Occipital lobe (tissue), 3 donors: ENCODE measurements at places on chromosomes 12 and 14. TPM values are rescaled to one million over a fixed set of nuclear protein-coding genes. Genes with fewer than 3 reads are reported as not detected.

- peak; percentile 58 for DNase-seq
These were observed 24.3 kb upstream of the PLEKHD1 start for GRCh38 chr14:69460093-69460701.

- no peak for DNase-seq
These were observed 3.8 kb downstream of the COPZ1 start for GRCh38 chr12:54328595-54329337.

- DNase-seq: no peak
These were observed 98.3 kb upstream of the AMIGO2 start for GRCh38 chr12:47178014-47178413.

GRCh38 chr12:92605621-92606170, 97.1 kb upstream of the PLEKHG7 start:
- DNase-seq: no peak

- no peak for DNase-seq
These were observed 48.6 kb upstream of the PPM1H start for GRCh38 chr12:62983594-62983993.

GRCh38 chr12:113222730-113223531, 1.7 kb downstream of the TPCN1 start:
- DNase-seq: no peak

DNA sequence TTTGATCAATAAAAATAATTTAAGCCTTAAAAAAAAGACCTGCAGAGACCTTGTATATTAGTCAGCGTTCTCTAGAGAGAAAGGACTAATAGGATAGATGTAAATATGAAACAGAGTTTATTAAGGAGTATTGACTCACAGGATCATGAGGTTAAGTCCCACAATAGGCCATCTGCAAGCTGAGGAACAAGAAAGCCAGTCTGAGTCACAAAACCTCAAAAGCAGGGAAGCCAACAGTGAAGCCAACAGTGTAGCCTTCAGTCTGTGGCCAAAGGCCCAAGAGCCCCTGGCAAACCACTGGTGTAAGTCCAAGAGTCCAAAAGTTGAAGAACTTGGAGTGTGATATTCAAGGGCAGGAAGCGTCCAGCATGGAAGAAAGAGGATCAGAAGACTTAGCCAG, 66.3 kb downstream of the TBX5 start:
- no peak for DNase-seq

DNA sequence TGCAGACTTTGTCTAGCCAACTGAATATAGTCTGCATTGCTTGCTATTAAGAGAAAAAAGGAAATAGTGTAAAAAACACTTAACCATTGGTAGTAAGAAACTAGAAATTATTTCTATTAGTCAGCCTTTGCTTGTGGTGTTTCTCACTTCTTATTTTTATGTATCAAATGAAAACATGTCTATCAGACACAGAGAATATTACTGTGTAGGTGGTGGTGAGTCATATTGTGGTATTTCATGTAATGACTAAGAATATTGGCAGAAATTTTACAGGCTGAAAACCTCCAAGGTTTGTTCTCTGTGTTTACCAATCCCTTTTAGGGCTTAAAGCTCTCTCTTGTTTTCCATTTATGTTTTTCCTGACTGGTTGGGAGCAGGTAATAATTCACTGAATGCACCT, 87.2 kb downstream of the DAAM1 start:
- no peak for DNase-seq

DNA sequence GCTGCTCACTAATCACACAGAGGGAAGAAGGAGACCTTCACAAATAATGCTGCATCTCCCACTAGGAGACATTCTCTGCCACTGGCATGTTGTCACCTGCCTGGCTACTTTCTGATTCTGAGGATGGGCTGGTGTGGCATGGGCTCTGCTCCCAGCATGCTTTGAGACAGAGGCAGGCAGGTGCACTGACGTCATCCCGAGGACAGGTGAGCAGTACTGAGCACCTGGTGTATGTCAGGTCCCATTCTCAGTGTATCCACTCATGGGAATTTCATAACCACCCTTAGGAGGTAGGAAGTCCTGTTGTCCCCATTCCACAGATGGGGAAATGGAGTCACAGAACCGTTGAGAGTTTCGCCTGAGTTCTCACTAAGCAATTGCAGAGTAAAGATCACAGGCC, 597.9 kb downstream of the VRK1 start:
- no peak for DNase-seq

DNA sequence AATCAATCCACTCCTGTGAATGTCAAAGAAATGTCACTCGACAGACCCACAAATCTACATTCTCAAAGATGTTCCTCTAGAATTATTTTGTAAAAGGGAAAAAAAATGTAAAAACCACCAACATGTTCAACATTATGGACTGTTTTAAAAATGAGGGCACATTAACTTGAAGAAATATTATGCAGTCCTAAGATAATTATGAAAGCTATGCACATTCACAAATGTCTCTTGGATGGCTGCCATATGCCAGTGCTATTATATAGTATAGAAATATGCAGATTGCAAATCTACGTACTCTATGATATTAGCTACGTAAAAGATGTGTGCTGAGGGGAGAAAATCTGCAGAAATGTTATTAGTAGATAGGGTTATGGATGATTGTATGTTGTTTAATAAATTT, 334.2 kb downstream of the BMP4 start:
- DNase-seq: no peak

DNA sequence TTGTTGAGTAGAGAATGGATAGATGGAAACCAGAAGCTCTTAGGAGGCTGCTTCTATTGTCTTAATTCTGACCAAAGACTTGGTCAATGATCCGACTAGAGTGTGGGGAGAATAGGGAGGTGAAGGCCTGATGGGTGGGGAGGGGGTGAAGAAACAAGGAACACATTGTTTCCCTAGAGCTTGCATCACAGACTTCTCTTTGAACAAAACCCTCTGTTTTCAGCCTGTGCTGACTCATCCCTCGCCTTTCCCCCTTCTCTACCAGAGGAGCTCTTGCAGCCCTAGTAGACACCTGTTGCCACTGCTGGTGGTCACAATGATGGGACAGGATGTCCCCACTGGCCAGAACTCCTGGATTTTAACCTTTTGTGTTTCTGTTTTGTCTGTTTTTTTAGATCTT, 46.8 kb upstream of the CISTR start:
- peak; percentile 56 for DNase-seq

DNA sequence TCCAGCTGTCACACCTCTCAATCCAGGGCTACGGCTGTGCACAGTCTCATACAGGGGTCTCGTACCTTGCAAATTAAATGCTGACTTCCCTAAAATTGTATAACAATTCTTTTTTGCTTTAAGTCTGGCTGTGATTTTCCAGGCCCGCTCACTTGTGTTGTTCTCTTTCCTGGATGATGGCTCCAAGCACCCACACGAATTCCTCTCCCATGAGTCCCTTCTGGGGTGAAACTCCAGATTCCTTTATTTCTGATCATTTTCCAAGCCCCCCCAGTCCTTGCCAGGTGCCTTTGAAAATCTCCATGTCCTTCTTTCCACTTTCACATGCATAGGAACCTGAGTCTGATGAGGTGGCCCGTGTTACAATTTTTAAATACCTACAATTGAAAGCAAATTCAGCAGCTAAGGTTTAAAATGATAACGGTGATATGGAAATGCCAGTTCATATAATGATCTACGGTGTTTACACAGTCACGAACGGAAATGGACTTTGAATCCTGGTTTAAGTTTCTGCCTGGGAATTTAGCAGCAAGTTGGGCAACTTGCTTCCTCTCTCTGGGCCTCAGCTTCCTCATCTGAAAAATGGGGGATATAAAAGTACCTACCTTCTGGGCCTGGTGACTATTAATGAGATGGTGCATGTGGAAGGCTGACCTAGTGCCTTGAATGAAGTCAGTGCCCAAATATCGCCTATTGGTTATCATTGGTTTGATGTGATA, 85.5 kb downstream of the STAB2 start:
- DNase-seq: no peak

- no peak for DNase-seq
These were observed 21.0 kb downstream of the SLC25A29 start for GRCh38 chr14:100285021-100285912.

DNA sequence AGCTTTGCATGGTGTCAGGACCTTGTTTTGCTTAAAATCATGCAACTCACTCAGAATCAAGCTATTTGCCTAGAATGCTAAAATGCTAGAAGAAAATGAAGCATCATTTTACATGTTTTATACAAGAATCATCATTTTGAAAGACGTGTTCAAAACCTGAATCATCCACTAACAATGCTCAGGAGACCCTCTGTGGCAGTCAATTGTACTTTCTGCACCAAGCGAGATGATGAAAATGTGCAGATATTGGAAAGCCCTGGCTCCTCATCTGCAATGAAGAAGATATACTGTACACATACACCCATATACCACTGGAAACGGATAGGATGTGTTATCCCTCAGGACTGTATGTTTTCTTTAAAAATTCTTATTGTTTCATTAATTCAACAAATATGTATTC, 92.7 kb downstream of the DYRK2 start:
- DNase-seq: no peak

DNA sequence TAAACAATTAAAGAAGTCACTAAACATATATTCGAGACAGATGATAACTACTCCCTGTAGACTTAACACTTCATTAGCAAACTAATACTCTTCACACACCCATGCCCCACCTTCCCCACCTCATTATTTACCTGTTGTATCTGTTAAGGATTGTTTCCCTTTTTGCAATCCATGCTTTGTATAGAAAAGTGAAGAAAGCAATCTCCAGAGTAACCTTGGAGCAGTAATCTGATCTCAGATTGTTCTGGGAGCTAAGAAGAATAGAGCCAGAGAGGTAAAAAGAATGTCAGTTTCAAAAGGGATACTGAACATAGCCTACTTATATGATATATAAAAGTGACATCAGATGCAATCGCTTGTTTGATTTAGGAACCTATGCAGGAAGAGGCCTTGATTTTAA, 37.4 kb downstream of the PLEKHA5 start:
- DNase-seq: no peak

GRCh38 chr14:67863223-67863622, 43.6 kb downstream of the RAD51B start:
- DNase-seq: no peak

DNA sequence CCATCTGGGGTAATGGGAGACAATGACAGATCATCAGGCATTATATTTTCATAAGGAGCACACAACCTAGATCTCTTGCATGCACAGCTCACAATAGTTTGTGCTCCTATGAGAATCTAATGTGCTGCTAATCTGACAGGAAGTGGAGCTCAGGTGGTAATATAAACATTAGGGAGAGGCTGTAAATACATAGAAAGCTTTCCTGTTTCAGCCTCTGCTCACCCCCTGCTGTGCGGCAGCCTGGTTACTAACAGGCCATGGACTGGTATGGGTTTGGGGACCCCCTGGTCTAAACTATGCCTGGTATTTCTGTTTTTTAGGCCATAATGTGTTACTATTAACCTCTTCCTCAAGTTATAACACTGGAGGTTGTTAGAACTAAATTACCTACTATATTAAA, 1373.7 kb downstream of the LRFN5 start:
- DNase-seq: no peak

DNA sequence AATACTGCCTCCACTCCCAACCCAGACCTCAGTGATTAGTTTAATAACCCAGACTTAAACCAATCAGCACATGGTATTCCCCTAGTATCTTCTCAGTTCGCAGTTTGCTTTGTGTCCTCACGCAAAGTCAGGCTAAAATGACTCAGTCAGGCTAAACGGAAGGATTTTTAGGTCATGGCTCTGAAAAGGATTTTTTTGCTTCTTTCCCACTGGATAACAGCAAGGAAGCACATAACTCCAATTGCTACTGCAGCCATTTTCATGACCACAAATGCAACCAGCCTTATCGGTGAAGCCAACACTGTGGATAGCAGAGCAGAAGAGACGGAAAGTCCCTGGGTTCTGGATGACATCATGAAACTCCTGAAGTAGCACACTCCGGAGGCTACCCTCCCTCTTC, 67.7 kb downstream of the ZC3H14 start:
- no peak for DNase-seq

GRCh38 chr12:108614041-108614440, 16.2 kb upstream of the TMEM119 start:
- DNase-seq: no peak

DNA sequence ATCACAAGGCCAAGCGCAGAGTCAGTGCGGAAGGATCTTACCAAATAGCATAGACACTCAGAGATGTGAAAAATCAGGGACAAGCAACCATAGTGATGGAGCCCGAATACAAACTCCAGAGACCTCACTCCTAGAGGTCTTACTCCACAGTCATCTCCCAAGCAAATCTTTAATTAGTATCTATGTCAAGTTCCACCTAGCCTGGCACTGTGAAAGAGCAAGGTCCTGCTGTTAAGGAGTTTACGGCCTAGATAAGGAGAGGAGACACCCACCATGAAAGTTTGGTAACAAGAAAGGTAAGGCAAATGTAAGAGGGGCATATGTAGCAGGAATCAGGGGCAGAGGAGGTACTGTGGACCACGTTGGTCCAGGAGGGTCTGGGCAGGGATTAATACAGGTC, 7.4 kb upstream of the PLEKHG6 start:
- DNase-seq: no peak

- no peak for DNase-seq
These were observed 121.7 kb upstream of the FUT8 start for GRCh38 chr14:65290830-65291229.

GRCh38 chr14:61326146-61326545, 4.8 kb downstream of the PRKCH start:
- DNase-seq: no peak

GRCh38 chr12:123089631-123090353, 61.1 kb downstream of the PITPNM2 start:
- no peak for DNase-seq

- peak; percentile 60 for DNase-seq
These were observed 192.6 kb upstream of the BCL2L14 start for GRCh38 chr12:11877869-11878780.

DNA sequence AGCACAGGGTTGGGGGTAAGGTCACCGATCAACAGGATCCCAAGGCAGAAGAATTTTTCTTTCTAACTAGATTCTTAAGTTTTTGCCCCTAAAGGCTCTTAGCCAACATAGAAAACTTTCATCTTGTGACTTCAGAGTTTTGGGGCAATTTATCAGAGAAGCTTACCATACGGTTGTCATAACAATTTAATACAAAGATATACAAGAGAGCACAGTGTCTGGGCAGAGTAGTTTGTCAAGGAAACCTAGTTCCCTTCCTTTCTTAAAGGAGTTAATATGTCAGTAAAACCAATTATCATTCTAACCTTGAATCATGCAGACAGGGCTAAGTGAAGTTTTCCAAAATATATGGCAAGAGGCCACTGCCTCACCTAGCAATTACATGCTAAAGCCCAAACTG, 18.4 kb downstream of the NR2C1 start:
- no peak for DNase-seq

Gene TMEM119
- 2.2 TPM for total RNA-seq

Gene C3AR1
- total RNA-seq: 3.1 TPM

Gene NINJ2
- 0.31 TPM for total RNA-seq

Gene AKAP5
- total RNA-seq: 31.7 TPM

Gene KCNJ8
- 5.9 TPM for total RNA-seq

Gene ASIC1
- total RNA-seq: 16.2 TPM

Gene NGB
- total RNA-seq: 4.1 TPM

Gene PKP2
- 4.7 TPM for total RNA-seq

Gene OR4E2
- not detected for total RNA-seq

Gene TTC5
- 41.3 TPM for total RNA-seq

Gene NID2
- 8.9 TPM for total RNA-seq

Gene PAPLN
- 1.6 TPM for total RNA-seq
